Glomerular endothelial cell (primary cell): ENCODE measurements at places on chromosomes 11 and 22. TPM values are rescaled to one million over a fixed set of nuclear protein-coding genes. Genes with fewer than 3 reads are reported as not detected.

Gene EI24
- total RNA-seq = 128 and 189 TPM in 2 replicates

Gene DBX1
- not detected in 2 replicates for total RNA-seq

DNA sequence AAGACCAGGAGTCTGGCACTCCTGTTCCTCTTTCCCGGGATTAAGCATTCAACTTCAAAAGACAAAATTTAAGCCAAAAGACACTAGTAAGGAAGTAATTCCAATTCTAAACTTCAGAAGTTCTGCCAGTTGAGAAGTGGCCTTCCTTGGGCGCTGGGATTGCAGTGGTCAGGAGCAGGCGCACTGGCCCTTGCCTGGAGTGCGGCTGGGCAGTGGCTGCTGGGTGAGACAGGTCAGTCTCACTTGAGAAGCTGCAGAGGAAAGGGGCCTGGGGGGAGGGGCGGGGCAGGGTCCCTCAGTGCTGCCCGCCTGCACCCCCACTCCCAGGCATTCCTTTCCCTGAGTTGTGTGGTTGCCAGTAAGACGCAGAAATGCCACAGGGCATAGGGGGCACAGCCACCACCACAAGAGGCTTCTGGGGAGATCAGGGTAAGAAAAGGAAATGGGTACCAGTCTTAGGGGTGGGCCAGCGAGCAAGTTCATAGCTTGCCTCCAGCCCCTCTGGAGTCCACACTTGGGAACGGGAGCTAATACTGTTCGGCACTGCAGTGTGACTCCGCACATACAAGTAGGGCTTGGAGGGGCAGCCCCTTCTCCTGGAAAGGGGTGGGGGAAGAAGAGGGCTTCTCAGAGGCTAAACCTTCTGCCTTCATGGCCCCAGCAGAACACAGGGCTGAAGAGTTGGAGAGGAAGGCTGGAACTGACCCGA, 5.5 kb downstream of the MRPL49 start:
- no peak for DNase-seq

DNA sequence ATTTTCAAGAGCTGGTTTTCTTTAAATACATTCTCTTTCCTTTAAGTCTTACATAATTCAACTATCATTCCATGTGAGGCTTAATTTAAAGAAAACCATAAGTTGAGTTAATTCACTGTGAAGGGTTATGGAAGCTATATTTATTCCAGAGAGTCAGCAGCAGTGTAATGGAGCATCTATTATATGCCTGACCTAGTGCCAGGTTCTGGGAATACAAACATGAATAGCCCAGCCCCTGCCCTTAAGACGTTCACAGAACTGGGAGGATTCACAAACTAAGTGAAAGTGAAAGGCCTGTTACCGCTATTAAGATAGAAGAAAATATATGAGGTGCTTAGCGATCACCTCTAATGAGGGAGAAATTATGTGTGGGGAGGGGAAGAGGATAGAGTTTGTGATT, 408.9 kb upstream of the CCDC90B start:
- no peak for DNase-seq

- no peak for DNase-seq
Observed at GRCh38 chr22:36144886-36145541, 15.5 kb downstream of the APOL3 start.

DNA sequence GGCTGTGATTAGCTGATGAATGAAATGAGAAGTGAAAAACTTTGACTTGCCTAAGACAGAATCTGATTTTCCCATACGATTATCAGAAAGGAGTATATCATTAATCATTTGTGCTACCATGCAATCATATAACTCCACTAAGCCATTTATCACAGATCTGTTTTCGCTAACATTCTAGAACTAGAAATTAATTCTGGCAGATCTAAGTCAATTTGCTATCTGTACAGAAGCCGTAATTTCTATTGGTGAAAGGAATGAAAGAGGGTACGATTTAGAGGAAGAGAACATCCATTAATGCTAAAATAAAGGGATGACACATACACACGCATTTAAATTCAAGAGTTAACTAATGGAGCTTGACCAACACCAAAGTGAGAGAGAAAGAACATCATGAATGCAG, 201.6 kb downstream of the SBF2 start:
- DNase-seq = no peak

DNA sequence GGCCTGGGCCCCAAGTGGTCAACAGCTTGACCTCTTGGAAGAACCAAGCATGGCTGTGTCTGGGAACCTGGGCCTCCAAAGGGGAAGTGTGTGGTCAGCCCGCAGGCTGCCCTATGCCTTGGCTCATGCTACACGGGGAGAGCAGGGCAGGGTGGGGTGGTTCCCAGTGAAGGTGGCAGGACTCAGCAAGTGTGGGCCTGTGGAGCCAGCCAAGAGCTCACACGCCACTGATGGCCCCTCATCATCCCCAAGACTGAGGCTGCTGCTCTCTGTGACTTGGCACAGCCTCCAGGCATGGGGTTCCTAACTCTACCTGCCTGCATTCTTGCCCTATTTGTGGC, 15.9 kb upstream of the DGCR8 start:
- DNase-seq = no peak
